ENCODE measurements at places on chromosomes 1 and 21. TPM values are rescaled to one million over a fixed set of nuclear protein-coding genes. Genes with fewer than 3 reads are reported as not detected.

The ADAMTS5 gene
- 4.6 TPM for total RNA-seq

The RAB7B gene
- 7.4 TPM for total RNA-seq

The OR2T34 gene
- not detected for total RNA-seq

The PCAT6 gene
- not detected for total RNA-seq

The TOR1AIP2 gene
- 105 TPM for total RNA-seq

The FALEC gene
- not detected for total RNA-seq

The CLDN19 gene
- not detected for total RNA-seq

The RNU1-1 gene
- 2,882 TPM for total RNA-seq

GRCh38 chr1:246139745-246140182 is 367.3 kb downstream of the SMYD3 start:
- peak; percentile 87 for DNase-seq

DNA sequence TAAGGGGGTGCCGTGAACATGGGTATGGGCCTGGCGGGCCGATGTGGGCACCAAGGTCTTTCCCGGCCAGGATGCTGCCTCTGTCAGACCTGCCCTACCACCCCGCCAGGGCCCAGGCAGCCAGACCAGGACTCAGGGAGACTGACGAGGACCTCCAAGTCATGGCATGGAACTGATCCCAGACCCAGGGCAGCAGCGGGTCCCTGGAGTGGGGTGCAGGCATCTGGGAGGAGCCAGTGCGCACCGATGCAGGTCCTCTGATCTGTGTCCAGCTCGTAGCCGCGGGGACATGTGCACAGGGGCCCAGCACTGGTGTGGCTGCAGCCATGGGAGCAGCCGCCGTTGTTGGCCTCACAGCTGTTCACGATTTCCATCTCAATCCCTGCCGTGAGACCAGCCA is 56.8 kb downstream of the ARHGEF16 start:
- no peak for DNase-seq

- DNase-seq = peak; percentile 96
Measured at GRCh38 chr21:28418726-28419514, 573.8 kb downstream of the LTN1 start.

- peak; percentile 97 for DNase-seq
Measured at GRCh38 chr1:192805832-192806323, 3.0 kb upstream of the RGS2 start.

GRCh38 chr1:226778657-226779058 is 39.6 kb upstream of the ITPKB start:
- DNase-seq = peak; percentile 100

GRCh38 chr1:217622042-217622441 is 8.8 kb downstream of the GPATCH2 start:
- DNase-seq = no peak

DNA sequence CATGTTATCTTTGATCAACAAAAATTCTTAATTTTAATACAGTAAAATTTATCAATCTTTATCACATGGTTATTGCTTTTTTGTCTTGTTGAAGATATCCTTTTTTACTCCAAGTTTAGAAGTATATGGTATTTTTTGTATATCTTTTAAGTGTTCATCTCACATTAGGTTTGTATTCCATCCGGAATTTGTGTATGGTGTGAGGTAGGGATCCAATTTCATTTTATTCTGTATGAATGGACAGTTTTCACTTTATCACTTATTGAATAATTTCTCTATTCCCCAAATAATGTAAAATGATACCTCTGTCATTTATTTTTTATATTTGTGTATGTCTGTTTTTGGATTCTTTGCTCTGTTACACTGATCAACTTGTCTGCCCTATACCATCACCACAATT is 25.3 kb downstream of the NFIA start:
- DNase-seq = no peak

DNA sequence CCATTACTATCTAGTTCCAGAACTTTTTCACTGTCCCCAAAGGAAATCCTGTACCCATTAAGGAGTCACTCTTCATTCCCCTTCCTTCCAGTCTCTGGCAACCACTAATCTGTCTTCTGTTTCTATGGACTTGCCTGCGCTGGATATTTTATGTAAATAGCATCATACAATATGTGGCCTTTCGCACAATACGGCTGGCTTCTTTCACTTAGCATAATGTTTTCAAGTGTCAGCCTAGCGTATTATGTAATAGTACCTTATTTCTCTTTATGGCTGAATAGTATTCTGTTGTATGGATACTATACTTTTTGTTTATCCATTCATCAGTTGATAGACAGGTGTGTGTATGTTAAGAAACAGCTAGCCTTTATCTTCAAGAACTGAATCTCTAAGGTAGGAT is 14.3 kb downstream of the ATF3 start:
- DNase-seq = no peak

DNA sequence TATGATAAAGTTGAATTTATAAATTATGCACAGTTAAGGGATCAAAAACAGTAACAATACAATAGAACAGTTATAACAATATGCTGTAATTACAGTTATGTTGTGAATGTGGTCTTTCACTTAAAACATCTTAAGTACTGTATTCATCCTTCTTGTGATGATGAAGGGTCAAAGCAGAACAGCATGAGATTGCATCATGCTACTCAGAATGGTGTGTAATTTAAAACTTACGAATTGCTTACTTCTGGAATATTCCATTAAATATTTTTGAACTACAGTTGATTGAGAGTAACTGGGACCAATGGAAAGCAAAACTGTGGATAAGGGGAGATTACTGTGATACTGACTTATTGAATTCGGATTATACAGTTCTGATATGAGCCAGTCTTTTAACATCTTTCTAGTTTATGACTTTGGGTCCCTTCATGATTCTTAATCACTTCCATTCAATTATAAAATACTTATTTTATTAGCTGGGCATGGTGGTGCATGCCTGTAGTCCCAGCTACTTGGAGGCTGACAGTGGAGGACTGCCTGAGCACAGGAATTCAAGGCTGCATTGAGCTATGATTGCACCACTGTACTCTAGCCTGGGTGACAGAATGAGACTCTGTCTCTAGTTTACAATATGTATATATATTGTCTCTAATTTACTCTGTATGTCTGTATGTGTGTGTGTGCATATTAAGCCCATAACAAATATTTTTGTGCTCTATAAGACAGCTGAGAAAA is 43.2 kb downstream of the ATP1B1 start:
- DNase-seq = peak; percentile 4

DNA sequence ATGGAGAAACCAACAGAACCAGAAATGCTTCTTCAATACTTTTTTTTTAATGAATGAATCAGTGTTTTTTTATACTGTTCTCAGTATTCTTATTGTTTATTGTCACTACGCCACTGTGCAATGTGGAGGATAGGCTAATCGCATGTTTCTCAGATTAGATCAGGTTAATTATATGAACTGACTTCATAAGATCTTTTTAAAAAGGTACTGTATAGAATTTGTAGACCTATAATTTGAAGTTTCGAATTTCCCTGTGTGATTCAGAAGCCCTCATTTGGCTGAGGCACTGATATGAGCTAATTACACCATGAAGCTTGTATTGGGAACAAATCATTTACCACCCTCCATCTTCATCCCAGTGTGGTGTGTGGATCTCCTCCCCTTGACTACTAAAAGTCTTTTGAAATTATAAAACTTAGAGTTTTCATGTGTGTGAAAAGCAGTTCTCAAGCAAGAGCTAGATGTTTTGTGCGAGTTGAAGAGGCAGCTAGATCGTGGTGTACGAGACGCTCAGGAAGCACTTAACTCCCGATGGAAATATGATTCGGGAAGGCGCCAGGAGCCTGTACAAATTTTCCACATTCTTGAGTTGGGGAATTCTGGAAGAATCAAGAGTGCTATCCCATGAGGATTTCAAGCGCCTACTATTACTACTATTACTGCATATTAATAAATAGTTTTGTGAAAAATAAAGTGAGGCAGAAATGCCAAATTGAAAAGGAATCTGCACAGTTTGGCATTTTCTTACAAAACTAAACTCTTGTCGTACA is 52.1 kb upstream of the KCNE2 start:
- DNase-seq = peak; percentile 2

- no peak for DNase-seq
Measured at GRCh38 chr1:167230437-167230836, 9.8 kb downstream of the POU2F1 start.

DNA sequence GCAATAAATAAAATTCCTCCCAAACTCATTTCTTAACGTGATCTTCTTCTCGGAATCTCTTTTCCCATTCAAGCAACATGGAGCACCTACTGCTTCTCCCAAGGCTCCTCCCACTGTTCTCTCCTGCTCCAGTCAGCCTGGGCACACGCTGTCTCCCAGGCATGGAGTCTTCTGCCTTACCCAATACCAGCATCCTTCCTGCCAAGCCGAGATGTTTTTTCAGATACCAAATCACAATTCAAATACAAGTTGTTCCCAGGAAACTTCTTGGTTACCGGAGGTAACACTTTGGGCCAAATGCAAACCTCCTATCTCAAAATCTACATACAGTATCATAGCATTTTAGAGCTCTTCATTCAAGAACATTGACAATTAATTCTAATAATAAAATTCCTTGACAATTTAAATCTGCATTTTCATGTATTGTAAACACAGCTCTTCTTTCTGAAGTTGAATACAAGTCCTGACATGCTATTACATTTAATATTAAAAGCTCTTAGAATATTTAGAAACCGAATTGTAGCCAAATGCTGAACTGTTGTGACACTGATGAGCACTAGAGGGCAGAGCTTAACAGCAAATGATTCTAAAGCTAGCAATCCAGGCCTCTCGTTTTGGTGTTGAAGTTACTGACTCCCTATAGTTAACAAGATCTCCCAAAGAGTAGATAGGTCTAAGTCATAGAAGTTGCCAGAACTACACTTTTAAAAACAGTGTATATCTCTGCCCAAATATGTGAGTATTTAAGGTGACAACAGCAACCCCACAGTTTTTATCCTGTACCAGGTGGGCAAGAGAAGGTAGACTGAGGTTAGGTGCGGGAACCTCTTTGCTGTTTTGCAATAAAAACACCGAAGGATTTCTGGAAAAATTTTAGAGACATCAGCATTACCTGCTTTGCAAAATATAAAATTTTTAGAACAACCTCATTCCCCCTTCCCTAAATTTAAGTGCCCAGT is 52.3 kb downstream of the BCAR3 start:
- DNase-seq = peak; percentile 91

DNA sequence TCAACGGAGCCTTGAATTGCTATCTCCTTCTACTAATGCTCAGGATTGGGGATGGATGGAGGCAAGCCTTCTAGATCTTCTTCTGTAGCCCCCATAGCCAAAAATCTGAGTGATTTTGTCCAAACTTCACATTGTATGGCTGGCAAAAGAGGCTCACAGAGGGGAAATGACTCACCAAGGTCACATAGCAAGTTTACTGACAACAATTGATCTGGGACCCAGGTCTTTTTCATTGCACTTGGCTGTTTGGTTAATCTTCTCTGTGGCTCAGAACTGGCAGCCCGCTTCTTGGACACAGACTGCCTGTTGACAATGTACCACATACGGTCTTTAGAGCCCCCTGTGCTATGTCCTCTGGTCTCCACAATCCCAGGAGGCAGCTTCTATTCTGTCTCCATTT is 3.0 kb upstream of the LACTBL1 start:
- DNase-seq = peak; percentile 41

DNA sequence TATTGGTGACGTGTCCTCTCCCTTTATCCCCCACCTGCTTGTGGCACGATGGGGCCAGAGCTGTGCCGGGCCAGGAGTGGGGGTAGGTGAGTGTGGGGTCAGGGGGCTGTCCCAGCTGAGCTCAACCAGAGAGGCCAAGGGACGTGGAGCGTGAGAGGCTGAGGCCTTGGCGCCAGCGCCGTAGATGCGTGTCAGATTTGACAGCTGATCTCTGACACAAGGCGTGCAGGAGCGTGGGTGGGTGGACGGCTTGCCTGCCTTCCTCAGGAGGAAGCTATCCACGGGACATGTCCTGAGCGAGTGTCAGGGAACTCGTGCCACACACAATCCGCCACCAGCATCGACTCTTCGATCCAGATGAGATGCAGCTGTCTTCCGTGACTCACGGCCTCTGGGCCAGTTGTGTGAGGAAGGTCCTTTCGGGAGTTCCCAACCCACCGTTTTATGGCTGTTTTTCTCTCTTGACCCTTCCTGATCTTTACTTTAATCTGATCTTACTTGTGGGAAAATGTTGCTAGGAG is 56.7 kb downstream of the SPSB1 start:
- no peak for DNase-seq

- peak; percentile 43 for DNase-seq
Measured at GRCh38 chr1:32404946-32405345, 10.7 kb upstream of the BSDC1 start.

Data from fibroblast of the aortic adventitia (primary cell).